Activated CD4-positive, alpha-beta T cell treated with anti-CD3 and anti-CD28 coated beads for 1 hour (primary cell): ENCODE measurements at places on chromosomes 12 and 14.

DNA sequence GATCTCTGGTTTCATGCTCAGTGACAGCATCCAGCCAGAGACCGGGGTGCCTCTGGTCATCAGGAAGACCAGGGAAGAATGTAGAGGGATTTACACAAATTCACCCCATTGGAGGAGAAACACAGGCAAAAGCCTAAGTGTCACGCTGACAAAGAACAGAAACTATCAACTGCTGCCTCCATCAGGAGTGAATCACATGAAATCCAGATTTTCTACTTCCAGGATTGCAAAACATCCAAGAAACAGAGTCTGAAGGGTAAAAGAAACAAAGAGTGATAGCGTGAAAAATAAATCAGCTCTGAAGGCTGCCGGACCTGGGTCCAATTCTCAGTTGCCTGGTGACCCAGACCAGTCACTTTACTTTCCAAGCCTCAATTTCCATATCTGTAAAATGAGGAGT is 136.1 kb upstream of the MAP1LC3B2 start:
- DNase-seq = no peak

- no peak for DNase-seq
Observed at GRCh38 chr12:23843958-23844357, 105.5 kb downstream of the SOX5 start.

DNA sequence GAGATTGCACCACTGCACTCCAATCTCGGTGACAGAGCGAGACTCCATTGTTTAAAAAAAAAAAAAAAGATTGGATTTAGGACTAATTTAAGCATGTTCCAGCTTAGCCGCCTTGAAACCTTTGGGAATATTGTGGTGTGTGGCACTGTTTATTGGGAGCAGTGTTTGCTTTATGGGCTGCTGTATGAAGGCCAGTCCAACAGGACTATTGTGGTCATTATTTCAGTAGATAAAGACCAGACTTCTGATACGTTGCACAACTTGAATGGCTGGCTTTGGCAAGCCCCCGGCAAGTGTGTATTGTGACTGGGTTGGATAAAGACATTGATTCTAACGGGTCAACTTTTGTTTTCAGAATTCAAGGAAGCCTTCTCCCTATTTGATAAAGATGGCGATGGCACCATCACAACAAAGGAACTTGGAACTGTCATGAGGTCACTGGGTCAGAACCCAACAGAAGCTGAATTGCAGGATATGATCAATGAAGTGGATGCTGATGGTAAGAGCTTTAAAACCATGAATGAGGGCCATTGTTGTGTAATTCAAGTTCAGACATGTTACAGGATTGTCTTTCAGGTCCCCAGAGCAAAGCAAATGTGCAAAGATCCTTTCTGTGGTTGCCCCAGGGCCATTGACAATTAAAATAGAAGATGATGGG is 4.2 kb downstream of the CALM1 start:
- DNase-seq = no peak

DNA sequence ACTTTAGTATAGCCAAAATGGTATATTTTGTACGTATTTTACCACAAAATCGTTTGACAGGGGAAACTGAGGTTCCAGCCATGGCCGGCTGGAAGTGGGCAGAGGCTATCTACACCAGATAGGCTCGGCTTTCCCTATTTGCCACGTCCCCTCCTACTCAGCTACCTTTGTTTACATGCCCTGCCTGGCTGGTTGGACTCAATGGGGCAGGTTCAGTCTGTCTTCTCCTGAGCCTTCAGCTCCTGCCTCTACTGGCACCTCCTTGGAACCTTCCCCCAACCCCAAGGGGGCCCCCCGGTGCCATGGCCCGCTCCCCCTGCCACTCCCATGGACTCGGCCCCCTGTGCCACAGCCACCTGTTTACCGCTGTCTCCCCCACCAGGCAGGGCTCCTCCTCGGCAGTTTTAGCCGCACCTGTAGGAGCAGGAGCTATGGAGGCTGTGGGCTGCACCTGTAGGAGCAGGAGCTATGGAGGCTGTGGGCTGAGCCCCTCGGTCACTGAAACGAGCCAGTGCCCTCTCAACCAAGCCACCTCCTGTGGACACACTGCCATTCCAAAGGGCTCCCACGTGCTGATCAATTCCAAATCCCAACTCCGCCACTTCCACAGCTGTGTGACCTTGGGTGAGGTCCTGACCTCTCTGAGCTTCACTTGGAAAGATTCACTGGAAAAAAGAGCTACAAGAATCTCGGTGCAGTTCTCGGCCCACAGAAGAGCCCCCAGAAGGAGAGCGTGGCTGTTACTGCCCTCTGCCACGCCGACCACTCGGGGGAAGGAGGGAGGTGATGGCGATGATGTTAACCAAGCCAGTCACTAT is 62.2 kb downstream of the NCOR2 start:
- DNase-seq = no peak

DNA sequence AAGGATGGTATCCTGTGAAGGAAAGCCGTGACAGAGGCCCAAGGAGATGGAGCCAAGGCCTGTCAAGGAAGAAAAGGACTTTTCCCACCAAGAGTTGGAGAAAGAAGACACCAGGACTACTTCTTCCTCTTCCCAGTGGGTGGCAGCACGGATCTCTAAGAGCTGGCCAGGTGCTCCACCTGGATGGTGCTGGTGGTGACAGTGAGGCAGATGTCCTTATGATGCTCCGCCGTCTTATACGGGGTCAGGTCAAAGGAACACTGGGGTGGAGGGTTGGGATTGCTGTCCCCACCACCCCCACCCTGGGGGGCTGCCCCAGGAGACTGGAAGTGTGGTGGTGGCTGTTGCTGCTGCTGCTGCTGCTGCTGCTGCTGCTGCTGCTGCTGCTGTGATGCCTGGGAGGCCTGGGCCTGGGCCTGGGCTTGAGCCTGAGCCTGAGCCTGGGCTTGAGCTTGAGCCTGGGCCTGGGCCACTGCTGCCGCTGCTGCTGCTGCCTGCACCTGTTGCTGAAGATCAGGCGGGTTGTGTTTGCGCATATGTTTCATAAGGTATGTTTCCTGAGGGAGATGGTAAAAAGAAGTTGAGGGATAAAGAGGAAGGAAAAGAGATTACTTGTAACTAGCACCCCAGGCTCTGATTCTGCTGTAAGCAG is 4.8 kb upstream of the ING4 start:
- DNase-seq = no peak

DNA sequence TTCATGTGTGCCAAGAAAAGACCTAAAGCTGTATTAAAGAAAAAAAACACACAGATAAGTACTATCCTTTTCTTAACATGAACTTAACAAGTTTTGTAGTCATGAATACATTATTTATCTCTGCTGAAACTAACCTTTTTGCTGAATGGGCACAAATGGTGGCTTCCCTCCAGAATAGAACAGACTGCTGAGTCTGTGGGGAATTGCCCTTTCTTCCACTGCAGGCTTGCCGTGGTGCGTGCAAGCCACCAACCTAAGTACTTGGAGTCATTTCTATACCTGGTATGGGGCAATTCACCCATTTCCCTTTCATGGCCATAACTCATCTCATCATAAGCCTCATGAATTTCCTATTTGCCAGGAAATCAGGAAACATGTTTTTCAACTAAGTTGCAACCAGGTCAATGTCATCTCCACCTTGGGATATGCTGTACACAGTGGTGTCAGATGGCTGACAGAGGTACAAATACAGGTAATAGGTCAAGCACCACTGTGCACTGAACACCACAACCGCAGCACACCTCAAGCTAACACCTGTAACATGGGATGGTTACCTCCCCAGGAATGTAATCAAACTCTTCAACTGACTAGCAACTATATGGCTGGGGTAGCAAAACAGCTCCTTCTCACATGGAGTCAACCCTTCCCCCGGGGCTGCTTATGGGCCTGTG is 49.9 kb downstream of the CATSPERB start:
- no peak for DNase-seq
